ENCODE measurements at places on chromosomes 7 and 10.

DNA sequence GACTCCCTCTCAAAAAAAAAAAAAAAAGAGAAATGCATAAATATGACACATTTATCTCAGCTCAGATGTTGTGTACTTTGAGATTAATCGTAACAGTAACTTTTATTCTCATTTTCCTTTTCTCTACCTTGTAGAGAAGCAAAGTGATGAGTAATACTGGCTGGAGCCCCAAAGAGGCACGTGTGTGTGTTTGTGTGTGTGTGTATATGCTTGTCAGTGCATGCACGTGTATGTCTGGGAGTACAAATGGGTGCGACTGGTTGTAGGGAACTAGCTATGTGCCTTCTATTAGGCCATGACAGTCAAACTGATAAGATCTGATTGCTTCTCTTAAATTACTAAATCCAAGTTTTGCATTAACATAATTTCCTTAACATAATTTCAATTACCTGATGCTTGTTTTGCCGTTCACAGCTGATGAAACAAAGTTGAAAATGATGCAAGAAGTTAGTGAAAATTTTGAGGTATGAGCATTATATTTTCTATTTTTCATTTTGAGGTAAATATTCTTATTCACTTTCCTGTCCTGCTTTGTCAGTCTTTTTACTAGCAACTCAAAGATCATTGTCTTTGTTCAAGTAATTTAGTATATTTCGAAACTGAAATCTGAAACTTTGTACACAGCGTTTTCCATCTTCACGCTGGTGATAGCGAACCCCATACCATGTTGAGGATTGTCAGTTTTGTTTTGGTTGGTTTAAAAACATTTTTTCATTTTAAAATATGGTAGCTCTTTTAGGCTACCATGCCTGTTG lies 3.4 kb downstream of the TRRAP start:
- peak; percentile 49 for DNase-seq

DNA sequence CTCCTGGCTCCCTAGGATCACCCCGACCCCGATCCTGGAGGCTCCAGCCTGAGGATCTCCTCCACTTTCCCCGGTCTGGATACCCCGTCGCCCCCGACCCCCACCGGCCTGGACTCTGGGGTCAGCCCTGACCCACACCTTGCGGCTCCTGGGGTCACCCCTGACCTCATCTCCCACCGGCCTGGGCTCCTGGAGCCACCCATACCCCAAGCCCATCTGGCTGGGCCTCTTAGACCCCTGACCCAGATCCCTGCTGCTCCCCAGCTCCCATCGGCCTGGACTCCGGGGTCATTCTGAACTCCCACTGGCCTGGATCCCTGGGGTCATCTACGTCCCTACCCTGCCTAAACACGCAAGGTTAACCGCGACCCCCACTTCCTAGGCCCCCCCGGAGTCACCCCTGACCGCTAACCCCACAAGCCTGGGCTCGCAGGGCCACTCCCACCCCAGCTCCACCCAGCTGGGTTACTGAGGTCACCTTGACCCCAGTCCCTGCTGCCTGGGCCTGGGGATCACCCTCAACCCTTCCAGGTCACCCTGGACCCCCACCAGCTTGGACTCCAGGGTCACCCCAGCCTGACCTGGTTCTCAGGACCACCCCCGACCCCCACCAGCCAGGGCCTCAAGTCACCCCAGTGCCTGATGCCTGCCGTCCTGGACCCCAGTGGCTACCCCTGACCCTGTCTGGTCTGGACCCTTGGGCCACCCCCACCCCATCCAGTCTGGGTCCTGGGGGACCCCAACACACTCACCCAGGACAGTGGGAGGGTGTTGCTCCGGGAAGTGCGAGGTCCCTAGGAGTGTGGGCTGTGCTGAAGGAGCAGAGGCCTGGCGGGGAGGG lies 1.2 kb downstream of the FOXK1 start:
- DNase-seq: no peak

- no peak for DNase-seq
Measured at GRCh38 chr7:20991544-20991943, 204.9 kb upstream of the SP8 start.

GRCh38 chr7:155166673-155167370 lies 96.7 kb downstream of the HTR5A start:
- DNase-seq: peak; percentile 85

GRCh38 chr10:15220445-15220844 lies 52.0 kb upstream of the NMT2 start:
- DNase-seq: no peak

GRCh38 chr7:30166155-30166840 lies 31.5 kb downstream of the MTURN start:
- DNase-seq: no peak

GRCh38 chr10:27490807-27491206 lies 13.3 kb upstream of the RAB18 start:
- DNase-seq: no peak
